Activated CD8-positive, alpha-beta memory T cell treated with anti-CD3 and anti-CD28 coated beads for 1 hour (primary cell): ENCODE measurements at places on chromosomes 7 and 10.

DNA sequence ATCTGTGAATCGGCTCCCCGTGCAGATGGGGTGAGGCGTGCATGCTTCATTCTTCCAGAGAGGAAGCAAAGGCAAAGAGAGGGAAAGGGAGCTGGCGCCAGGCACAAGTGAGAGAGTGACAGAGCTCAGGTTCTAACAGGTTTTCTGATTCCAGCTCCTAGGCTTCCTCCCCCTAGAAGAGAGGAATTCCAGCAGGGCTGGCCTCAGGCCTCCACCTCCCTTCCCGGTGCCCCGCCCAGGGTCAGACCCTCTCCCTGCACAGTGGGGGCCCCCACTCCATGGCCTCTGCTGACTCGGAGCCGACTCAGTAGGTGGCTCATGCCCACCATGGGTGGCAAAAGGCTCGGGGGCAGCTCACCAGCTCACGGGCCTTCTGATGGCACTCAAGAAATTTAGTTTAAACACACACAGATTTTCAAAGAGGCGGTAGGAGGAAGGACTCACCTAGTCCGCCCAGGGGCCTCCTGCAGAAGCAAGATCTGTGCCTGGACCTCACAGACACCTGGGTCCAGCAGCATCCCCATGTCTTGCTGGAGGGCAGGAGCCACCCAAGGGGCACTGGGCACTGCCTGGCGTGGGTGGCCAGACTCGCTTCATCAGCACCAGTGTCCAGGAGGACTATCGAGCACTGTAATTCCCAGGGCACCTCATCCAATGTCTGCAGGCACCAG, 183.5 kb downstream of the MAD1L1 start:
- DNase-seq, result no peak

- no peak for DNase-seq
Measured at GRCh38 chr10:109851616-109852474, 71.5 kb downstream of the XPNPEP1 start.

DNA sequence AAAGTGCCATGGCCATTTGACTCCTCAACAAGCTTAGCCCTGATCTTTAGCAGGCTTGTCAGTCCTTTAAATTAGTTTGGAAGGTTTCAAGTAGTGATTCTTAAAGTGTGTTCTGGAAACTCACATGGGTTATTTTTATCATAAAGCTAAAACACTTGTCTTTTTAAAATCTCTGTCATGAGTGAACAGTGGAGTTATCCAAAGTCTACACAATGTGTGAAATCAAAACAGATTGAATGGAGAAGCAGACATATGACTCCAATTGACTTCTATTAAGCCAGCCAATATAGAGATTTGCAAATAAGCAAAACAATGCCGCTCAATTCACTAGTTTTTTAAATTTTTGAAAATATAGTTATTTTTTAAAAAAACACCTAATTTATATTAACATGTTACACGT, 53.3 kb upstream of the SORCS3 start:
- no peak for DNase-seq

DNA sequence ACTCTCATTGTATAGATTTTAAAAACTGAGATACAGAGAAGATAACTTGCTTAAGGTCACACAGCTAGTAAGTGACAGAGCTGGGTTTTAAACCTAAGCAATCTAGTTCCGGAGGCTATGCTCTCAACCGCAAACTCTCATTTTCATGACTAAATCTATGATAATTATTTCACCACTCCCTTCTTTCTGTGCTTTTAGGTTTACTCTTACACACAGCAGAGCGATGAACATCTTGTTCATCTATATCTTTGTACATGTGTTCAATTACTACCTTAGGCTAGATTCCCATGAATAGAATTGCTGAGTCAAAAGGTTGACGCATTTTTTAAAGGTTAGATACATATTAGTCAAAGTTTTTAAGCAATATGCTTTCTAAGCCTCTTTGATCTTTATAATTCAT, 154.8 kb downstream of the CHN2 start:
- DNase-seq, result no peak

DNA sequence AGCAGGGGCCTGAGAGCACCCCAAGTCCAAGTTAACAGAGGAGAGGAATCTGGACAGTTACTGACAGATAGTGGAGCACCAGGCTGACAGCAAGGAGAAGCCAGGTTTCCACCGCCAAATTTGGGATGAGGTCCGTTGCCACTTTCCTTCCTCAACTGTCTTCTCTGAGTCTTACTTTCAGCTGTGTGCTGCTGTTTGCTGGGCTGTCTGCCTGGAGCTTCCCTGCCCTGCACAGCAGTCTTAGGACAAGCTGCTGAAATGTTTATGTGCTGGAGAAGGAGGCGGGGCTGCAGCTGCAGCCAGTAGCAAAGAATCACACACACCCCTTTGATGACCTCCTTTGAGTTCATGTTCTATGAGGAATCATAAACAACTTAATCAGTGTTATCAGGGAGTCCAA, 17.4 kb upstream of the CYP3A7 start:
- no peak for DNase-seq

DNA sequence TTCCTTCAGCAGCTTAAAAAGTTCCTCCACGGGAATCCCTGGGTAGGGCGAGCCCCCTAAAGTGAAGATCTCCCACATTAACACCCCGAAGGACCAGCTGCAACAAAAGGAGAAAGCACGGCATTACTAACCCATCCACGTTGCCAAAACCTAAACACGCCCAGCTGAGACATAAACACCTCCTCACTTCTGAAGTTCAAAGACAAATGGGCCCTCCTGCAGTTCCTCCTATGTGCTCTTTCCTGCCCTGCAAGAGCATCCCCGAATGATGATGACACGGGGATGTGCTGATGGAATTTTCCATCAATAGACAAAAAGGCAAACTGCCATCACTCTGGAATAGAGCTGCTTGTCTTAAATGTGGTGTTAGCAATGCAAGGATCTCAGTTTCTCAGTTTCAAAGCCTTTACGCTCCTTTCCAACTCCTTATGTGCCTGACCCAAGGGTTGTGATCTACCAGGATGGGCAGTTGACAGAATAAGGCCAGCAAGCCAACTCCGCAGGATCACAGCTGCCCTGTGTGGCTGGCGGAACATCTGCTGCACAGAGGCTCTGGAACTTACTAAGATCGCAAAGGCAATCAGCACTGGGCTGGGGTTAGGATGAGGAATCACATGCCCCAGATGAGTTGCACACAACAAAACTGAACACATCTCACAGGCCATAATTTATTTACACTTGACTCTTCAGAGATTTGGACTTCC, 112.7 kb downstream of the FGFR2 start:
- no peak for DNase-seq

- no peak for DNase-seq
Measured at GRCh38 chr10:125689955-125690569, 7.1 kb upstream of the TEX36 start.

- no peak for DNase-seq
Measured at GRCh38 chr7:117941138-117941810, 68.0 kb upstream of the CTTNBP2 start.

GRCh38 chr7:76294344-76295024, 8.0 kb upstream of the HSPB1 start:
- DNase-seq, result no peak

DNA sequence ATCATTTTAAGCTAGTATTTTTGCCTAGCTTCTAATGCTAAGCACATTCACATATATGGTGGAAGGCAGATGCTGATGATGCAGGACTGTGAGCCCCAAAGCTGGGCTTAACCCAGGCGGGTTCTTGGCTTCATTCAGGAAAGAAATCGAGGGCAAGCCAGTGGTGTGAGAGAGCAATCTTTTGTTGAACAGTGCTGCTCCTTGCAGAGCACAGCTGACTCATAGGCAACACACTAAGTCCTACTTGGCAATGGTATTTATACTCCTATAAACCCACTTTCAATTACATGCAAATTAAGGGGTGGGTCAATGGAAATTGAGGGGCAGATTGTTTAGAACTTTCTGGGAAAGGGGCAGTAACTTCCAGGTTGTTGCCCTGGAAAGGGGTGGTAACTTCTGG, 42.0 kb upstream of the CELF2 start:
- no peak for DNase-seq

GRCh38 chr10:51074238-51075028, at the start of gene PRKG1:
TSS of gene PRKG1 (plus strand) at chr10:51074487.
- no peak for DNase-seq

- DNase-seq, result no peak
Measured at GRCh38 chr10:122112625-122113160, 123.7 kb downstream of the TACC2 start.

DNA sequence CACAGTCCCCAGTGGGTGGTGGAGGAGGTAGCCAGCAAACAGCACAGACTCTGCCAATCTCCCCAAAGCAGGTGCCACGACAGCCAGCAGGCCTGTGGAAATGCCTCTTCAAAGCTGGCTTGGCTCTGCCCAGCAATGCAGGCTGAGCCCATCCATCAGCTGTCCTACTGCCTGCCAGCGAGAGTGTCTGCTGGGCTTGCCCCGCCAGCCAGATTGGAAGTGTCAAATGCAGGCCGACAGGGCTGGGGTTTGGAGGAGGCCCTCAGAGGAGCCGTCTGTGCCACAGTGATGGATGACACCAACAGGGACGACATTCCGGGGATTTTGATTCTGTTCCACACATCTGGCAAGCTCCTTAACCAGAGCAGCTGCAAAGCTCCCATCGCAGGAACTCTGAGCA, 16.7 kb downstream of the HABP2 start:
- DNase-seq, result no peak

- no peak for DNase-seq
Measured at GRCh38 chr7:70797109-70797514, 334.8 kb upstream of the GALNT17 start.

GRCh38 chr10:100662067-100662466, 83.3 kb upstream of the PAX2 start:
- no peak for DNase-seq

DNA sequence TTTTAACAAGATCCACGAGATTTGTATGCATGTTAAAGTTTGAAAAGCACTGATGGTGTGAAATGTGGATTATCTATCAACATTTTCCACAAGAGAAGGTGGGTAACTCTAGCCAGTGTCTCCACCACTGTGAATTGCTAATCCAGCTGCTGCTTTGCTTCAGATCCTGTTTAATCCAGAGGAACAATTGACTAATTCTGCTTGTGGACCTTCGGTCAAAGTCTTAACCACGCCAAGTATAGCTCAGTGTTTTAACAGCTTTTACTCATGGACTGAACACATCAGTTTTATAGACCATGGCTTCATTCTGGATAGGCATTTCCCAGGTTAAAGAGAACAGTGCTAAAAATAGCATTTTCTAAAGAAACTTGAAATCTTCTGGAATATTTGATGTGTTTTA, 23.5 kb downstream of the ADK start:
- no peak for DNase-seq

GRCh38 chr7:5215313-5215712, 25.3 kb downstream of the WIPI2 start:
- DNase-seq, result no peak

GRCh38 chr10:28942012-28942411, 264.7 kb downstream of the BAMBI start:
- no peak for DNase-seq

GRCh38 chr7:107860981-107861652, 29.9 kb upstream of the DLD start:
- no peak for DNase-seq

DNA sequence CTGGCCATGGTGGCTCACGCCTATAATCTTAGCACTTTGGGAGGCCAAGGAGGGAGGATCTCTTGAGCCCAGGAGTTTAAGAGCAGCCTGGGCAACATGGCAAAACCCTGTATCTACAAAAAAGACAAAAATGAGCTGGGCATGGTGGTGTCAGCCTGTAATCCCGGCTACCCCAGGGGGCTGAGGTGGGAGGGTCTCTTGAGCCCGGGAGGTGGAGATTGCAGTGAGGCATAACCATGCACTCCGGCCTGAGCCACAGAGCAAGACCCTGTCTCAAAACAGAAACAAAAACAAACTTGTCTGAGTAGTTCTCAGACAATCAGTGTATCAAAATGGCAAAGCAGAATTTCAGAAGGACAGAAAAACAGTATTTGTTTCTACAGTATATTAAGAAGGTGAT, 45.2 kb upstream of the BPGM start:
- DNase-seq, result no peak

DNA sequence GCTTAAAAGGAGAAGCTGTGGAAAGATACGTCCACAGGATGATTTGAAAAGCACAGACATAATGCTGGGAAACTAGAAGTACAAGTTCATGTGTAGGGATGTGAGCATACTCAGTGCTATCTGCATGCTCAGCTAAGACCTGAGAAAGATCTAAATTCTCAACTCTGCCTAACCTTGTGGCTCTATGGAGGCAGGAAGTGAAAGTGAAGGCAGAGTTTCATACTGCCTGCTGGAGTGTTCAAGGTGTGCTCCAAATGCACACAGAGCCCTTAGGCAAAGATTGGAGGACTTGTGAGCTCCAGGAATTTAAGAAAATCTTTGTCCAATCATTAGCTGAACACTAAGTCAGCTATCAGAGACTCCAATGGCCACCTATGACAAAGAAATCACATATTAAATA, 190.9 kb downstream of the RNLS start:
- no peak for DNase-seq

GRCh38 chr7:137996386-137996851, 5.5 kb downstream of the CREB3L2 start:
- no peak for DNase-seq

DNA sequence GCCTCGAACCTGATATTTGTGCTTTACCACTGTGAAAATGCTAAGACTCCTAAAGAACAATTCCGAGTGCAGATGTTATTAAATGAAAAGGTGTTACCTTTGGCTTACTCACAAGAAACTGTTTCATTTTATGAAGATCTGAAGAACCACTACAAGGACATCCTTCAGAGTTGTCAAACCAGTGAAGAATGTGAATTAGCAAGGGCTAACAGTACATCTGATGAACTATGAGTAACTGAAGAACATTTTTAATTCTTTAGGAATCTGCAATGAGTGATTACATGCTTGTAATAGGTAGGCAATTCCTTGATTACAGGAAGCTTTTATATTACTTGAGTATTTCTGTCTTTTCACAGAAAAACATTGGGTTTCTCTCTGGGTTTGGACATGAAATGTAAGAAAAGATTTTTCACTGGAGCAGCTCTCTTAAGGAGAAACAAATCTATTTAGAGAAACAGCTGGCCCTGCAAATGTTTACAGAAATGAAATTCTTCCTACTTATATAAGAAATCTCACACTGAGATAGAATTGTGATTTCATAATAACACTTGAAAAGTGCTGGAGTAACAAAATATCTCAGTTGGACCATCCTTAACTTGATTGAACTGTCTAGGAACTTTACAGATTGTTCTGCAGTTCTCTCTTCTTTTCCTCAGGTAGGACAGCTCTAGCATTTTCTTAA, 47.7 kb downstream of the MINPP1 start:
- no peak for DNase-seq

GRCh38 chr10:48237259-48238250, 36.9 kb downstream of the FRMPD2 start:
- DNase-seq, result no peak

- no peak for DNase-seq
Measured at GRCh38 chr10:72523062-72523461, 102.8 kb downstream of the MICU1 start.

DNA sequence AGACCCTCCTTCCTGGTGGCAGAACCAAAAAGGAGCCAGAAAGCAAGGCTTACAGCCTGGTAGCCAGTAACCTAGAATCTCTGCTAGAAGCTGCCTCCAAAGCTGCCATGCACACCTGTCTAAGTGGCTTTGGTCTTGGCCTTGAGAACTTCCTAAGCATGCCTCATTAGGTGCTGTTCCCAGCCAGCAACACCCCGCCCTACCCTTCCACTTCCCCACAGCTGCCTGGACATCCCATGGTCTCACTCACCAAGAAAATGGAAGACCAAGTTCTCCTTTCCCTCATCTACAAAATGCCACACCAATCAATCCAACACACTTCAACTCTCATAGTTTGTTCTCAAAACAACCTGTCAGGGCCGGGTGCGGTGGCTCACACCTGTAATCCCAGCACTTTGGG, 4.2 kb downstream of the PSAP start:
- DNase-seq, result no peak
